ENCODE measurements at places on chromosomes 1 and 21.

DNA sequence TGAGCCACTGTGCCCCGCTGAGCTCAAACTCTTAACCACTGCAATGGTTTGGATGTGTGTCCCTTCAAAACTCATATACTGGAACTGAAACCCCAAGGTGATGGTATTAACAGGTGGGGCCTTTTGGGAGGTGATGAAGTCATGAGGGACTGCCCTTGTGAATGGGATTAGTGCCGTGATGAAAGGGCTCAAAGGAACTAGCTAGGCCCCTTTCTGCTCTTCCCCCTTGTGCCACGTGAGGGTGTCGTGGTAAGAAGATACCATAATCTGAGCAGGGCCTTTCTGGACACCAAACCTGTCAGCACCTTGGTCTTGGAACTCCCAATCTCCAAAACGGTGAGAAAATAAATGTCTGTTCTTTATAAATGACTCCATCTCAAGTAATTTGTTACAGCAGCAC, 45.5 kb upstream of the SPOCD1 start:
- DNase-seq, result peak; percentile 78

DNA sequence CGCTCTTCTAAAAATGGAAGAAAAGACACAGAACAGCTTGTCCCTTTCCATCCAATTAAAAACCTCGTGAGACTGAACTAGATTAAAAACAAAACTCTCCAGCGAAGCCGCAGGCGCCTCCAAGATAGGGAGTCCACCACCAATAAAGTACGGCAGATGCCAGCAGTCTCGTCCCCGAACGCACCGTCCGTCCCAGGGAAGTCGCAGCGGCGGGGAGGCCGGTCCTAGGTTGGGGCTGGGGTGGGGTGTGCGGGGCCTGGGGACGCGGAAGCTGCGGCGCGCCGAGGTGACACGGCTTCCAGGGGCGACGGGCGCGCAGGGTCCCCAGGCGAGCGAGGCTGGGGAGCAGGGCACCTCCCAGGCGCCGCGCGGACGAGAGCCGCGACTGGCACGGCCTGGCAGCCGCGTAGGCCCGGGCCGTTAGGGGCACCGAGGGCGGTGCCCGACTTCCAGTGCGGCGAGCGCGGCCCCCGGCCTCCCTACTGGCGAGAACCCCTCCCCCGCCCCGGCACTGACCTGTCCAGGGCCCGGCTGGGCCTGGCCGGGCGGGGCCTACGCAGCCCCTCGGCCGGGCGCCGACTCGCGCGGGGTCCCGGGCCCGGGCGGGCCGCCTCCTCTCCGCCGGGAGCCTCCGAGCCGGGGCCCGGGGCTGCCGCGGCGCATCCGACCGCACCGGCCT, 28.3 kb upstream of the A3GALT2 start:
- peak; percentile 56 for DNase-seq

DNA sequence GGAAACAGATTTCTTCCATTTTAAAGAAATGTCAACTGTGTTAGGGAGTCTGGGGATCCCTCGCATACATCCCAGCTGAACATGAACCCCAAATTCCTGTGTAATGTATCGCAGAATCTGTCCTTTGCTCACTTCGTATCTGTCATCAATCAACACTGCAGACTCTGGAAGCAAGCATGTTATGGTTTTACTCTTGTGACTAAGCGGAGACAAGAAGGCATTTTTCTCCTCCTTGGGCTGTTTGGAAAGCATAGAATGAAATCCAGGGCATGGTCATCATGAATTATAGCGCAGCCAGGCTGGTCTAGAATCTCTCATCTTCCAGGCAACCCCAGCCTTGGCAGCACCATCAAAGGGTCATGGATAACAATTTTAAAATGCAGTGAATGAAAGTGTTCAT, 290.2 kb downstream of the KIF26B start:
- no peak for DNase-seq

- DNase-seq, result no peak
These were observed 24.1 kb downstream of the KCNJ15 start for GRCh38 chr21:38280867-38281266.

DNA sequence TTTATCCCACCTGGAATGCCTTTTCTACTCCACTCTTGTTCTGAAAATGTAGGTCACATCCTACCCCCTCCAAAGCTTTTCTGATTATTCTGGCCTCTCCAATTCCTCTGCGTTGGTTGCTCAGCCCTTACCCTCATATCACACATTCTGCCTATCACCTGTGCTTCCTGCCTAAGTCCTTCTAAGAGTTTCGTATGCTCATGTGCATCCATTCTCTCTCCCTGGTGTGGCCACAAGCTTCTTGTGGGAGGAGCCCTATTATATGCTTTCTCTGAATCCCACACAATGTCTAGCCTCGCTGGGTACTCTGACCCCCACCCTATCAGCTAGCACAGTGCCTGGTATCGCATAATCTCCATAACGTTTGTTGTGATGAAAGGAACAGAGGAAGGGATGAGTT, 54.2 kb downstream of the CD58 start:
- DNase-seq, result peak; percentile 59

GRCh38 chr1:242886137-242886536, 361.6 kb upstream of the PLD5 start:
- no peak for DNase-seq

DNA sequence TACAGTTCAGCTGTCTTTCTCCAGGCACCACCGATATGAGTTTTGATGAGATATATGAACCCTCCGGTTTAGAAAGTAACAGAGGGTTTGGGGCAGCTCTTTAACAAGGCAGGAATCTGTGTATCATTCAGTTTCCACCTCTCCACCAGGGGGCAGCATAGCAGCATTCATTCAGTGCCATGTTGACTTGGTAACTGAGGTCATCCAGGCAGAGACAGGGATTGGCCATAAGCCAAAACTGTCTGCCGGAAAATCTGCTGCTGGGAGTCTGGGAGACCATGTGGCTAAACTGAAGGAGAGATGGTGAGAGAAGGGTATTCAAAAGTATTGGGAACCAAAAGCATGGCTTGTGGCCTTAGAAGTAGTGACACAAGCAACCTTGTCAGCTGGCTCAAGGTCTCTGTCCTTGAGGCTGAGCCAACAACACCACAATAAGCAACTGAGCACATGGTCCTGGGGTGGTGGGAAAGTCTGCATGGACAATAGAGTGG, 98.5 kb downstream of the LMX1A start:
- DNase-seq, result peak; percentile 69

GRCh38 chr1:24364975-24365678, 46.0 kb downstream of the GRHL3 start:
- peak; percentile 78 for DNase-seq

DNA sequence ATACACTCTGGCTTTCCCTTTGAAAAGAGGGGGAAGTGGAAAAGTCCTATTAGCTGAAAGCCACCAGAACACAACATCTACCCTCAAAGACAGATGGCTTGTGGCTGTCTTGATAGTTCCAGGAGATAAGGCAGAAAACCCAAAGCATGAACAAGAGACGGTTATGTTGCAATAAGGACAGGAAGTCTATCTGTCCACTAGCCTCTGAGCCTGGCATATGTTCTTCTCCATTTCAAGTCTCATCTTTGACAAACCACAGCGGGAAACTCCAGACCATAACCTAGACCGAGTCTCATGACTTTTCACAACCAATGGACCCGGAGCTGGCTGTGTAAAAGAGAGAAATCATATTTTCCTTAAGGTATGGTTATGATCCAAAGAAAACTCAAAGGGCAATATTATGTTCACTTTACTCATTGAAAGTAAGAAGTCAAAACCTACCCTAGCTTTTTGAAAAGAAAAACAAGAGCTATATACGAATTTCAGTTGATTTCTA, 33.8 kb downstream of the DUSP10 start:
- DNase-seq, result peak; percentile 90

- no peak for DNase-seq
These were observed 63.3 kb upstream of the CR1L start for GRCh38 chr1:207581496-207582153.

GRCh38 chr21:29737186-29737585, 202.6 kb downstream of the GRIK1 start:
- no peak for DNase-seq

DNA sequence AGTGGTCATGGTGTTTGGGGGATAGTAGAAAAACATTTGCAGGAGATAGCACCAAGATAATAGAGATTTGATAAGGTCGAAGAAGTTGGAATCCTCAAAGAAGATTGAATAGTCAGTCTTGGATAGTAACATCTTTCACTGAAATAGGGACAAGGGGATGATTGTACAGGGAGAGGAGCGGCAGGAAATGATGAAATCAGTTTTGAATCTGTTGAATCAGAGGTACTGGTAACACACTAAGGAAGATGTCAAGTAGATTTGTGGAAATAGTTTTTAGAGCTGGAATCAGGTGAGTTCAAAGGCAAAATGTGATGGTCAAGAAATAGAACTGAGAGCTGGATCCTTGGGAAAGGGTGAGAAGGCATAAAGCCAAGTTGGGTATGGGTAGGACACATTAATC, 26.5 kb downstream of the CAP1 start:
- DNase-seq, result no peak

- no peak for DNase-seq
These were observed 7.3 kb upstream of the DISC1 start for GRCh38 chr1:231619257-231619634.

DNA sequence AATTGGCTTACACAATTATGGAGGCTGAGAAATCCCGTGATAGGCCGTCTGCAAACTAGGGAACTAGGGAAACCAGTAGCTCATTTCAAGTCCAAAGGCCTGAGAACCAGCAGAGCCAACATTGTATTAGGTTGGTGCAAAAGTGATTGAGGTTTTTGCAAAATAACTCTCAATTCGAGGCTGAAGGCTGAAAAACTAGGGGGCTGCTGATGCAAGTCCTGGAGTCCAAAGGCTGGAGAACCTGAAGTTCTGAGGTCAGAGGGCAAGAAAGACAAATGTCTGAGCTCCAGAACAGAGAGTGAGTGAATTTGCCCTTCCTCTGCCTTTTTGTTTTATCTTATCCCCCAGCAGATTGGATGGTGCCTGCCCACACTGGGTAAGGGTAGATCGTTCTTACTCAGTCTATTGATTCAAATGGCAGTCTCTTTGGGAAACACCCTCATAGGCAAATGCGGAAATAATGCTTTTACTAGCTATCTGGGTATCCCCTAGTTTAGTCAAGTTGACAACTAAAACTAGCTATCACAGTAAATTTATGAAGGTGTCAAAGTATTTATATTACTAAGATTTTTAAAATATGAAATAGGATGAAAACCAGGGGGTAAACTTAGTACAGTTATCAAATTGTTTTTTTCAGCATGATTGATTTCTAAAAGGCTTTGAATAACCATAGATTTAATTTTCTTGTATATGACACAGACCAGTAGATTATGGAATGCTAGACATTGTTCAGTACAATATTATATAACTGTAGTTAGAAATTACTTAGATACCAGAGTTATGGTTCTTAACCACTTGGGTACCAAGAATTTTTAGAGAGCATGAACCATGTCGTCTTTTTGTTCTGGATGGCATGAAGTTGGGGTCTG, 15.4 kb downstream of the RABGAP1L start:
- DNase-seq, result peak; percentile 77

- peak; percentile 5 for DNase-seq
These were observed 64.9 kb downstream of the TAS1R2 start for GRCh38 chr1:18794561-18794960.

- no peak for DNase-seq
These were observed 58.9 kb downstream of the PTPN14 start for GRCh38 chr1:214492401-214493075.

DNA sequence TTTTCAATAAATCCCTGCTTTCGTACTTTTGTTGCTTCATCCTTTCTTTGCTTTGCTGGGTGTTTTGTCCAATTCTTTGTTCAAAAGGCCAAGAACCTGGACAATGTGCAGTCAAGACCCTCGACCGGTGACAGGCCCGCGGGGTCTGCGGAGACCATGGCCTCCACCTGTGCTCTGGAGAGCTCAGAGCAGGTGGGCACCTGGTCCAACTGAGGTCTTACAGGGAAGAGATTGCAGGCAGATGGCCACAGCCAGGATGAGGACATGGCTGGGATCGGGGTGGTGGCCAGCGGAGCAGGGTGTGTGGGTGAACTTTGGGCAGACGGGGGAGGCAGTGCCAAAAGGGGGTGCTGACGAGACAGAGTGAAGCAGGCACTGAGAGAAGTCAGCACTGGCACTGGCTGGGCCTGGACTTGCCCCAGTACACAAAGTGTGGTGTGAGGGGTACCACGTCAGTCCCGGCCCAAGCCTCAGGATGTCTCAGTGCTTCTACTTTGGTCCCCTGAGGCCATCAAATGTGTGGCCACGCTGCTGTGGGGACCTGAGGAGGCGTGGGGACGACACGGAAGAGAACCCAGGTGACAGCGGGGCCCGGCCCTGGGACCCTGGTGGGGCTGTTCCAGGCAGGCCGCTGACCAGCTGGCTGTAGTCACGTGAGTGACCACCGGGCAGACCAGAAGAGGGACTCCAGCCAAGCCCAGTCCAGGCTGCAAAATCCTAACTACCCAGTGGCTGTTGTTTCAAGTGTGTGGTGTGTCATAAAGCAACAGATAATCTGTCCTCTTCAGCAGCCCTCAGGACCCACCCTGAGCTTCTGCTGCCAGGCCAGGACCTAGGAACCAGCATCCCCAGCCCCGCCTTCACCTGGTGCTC, 10.4 kb upstream of the CCDC27 start:
- no peak for DNase-seq

DNA sequence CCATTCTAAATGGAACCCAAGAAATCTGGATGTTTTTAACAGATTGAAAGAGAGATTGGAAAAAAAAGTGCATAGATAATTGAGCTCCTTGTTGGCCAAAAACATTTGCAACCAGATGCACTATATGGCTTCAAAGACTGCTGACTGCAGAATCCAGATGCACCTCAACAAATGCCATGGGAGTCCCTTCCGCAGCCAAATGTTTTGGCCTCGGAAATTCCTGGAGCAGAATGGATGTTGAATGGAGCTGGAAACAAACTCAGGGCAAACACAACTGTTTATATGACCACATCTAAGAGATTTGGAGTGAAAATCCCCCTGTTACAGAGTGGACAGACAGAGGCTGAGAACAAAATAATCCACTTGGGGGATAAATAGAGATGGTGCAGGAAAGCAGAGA, 285.0 kb upstream of the NFIA start:
- DNase-seq, result no peak

- no peak for DNase-seq
These were observed 58.5 kb upstream of the LAX1 start for GRCh38 chr1:203706444-203706843.

DNA sequence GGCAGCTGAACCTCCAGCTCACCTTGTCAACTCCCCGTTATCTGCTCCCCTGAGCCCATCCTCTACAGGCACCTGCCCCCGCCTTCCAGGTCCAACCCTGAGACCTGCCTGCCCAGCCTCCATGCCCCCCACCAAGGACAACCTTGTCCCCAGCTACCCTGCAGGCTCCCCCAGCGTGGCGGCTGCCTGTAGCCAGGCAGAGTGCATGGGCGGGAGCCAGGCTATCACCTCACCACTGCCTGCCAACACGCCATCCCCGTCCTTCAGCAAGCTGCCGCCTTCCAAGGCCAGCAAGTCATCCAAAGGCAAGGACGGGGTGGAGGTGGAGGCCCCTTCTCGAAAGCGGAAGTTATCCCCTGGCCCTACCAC, 3.0 kb upstream of the CYB561D1 start:
- DNase-seq, result no peak

GRCh38 chr1:240956020-240956419, 344.1 kb upstream of the GREM2 start:
- DNase-seq, result no peak

Data from GM12865 (cell line).